ENCODE measurements at places on chromosomes 6 and 20. TPM values are rescaled to one million over a fixed set of nuclear protein-coding genes. Genes with fewer than 3 reads are reported as not detected.

The ASF1A gene
- 9.2 TPM for total RNA-seq

DNA sequence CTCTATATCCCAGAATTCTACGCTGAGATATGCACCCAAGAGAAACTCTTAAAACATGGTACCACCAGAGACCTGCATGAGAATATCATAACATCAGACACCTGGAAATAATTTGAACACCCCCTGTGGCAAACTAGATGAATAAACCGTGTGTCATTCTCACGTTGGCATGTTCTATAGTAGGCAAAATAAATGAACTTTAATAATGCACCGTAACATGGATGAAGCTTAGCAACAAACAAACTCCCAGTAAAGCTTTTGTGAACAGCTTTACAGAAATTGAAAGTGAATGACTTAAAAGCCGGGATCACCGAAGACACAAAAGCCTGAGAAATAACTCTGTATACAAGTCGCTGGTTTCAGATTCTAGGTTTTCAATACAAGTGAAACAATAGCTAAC lies 1166.8 kb upstream of the CITED2 start:
- DNase-seq: no peak

GRCh38 chr6:122472022-122472340 lies 374 bp upstream of the SERINC1 start:
- no peak for DNase-seq

DNA sequence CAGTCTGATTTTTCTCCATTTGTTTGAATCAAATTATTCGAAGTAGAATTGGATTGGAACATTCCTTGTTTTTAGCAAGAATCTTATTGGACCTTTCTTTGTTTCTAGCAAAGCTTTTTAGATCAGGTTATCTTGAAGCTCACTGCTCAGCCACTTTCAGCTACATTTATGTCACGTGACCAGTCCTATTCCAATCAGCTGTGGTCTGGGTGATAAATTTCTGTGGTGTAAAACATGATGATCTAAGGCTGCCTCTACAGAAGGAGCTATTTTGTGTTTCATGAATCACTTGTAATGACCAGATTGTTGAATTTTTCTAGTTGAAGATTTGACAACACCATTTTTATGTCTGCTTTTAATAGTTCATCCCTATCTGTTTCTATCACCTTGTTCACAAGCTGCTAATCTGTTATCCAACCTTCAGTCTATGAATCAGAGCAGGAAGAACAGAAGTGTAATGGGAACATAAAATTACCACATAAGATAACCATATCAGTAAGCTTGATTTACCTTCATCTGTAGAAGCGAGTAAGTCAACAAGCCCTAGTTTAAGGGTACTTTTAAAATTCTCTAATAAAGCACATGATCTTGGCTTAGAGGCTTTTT lies 101.0 kb upstream of the MAP3K7 start:
- no peak for DNase-seq

GRCh38 chr6:37536491-37537190 lies 36.9 kb upstream of the CCDC167 start:
- DNase-seq: no peak

- no peak for DNase-seq
Measured at GRCh38 chr6:170485159-170485558, 67.9 kb downstream of the PSMB1 start.

DNA sequence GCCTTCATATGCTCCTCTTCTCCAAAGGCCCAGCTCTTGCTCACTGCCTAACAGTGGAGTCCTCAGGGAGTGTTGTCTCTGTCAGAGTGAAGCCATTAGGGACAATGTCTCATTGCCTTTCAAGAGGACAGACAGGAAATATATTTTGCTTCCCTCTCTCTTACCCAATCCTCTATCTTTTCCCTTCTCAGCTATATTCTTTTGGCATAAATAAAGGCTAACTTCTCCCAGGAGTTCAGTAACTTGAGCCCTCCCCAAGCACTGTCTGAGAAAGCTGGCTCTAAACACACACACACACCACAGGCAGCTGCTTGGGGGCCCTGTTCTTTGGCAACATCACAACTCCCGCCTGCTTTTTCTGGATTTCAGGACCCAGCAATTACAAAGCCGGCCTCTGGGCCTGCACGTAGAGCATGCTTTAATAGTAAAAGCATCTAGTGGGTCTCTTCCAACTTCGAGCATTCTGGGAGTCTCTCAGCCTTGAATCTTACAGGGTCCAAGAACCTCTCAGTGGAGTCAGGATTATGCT lies 34.7 kb upstream of the LAMA4 start:
- DNase-seq: peak; percentile 84

DNA sequence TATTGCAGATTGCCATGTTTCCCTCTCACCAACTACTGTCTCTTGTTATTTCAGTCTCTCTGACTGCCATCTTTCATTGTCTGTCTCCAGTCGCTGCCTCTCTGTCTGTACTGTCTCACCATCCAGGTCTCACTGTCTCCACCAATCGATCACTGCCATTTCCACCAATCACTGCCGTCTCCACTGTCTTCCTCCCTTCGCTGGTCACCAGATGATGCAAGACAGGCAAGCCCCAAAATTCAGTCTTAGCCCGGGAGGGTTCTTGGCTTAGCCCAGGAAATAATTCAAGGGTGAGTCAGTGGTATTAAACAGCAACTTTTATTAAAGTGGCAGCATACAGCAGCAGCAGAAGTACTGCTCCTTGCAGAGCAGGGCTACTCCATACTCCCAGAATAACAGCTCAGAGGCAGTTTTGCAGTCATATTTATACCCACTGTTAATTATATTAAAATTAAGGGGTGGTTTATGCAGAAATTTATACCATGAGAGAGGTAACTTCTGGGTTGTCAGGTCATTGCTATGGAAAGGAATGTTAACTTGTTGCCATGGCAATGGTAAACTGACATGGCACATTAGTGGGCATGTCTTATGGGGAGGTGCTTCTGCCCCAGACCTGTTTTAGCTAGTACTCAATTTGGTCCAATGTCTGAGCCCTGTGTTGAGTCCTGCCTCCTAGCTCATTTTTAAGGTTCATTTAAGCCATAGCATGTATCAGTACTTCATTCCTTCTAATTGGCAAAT lies 23.0 kb upstream of the ECHDC1 start:
- peak; percentile 69 for DNase-seq

- peak; percentile 95 for DNase-seq
Measured at GRCh38 chr6:142944124-142945048, 590 bp downstream of the HIVEP2 start.

- no peak for DNase-seq
Measured at GRCh38 chr6:123430970-123431369, 205.8 kb downstream of the TRDN start.

GRCh38 chr6:49423817-49424216 lies 39.2 kb downstream of the MMUT start:
- no peak for DNase-seq

DNA sequence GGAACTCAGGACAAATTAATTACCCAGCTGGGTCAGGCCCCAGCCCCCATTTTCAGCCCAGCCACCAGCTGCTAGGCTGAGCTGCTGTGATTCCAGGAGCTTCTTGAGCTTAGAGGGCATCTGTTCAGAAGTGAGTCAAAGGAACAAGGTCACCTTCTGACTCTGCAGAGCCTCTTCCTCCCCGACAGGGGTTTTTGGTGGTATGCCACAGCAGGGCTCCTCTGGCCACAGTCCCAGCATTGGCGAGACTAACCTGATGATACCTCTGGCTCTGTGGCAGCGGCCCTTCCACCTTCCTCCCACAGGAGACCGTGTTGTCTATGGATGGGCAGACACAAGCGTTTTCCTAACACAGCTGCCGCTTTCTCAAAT lies 39.7 kb downstream of the ZC3H12D start:
- no peak for DNase-seq

GRCh38 chr6:20868397-20869096 lies 334.3 kb downstream of the CDKAL1 start:
- no peak for DNase-seq

GRCh38 chr6:159056003-159056402 lies 11.2 kb upstream of the TAGAP start:
- DNase-seq: no peak

The HLA-F gene
- 21.1 TPM for total RNA-seq

All from right atrium auricular region (tissue), 2 donors.